ENCODE measurements at places on chromosomes 5 and 9.

DNA sequence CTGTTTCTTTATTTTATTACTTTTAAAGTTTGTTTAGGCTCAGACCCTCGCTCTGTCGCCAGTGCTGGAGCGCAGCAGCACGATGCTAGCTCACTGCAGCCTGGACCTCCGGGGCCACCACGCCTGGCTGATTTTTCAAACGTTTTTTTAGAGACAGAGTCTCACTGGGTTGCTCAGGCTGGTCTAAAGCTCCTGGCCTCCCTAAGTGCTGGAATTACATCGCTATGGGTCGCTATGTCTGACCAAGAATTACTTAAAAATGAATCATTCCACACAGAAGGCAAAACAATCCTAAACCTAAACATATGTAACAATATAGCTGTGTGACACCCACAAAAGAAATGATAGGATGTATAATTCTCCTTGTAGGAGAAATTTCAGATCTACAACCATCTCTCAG, 86.9 kb upstream of the SIMC1 start:
- no peak for DNase-seq

DNA sequence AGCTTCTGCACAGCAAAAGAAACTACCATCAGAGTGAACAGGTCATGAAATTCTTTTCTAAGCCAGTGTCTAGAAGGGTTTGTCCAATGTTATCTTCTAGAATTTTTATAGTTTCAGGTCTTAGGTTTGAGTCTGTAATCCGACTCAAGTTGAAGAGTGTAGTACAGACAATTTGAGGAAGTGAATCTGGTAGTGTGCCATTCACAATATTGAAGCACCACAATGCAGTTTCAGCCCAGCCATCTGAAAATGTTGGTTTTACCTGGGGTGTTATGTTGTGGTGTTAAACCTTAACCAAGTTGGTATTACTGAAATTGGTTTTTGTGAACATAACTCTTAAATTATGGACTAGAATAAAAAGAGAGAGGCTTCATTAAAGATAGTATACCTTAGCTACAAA, 77.2 kb downstream of the ADAMTS16 start:
- no peak for DNase-seq

DNA sequence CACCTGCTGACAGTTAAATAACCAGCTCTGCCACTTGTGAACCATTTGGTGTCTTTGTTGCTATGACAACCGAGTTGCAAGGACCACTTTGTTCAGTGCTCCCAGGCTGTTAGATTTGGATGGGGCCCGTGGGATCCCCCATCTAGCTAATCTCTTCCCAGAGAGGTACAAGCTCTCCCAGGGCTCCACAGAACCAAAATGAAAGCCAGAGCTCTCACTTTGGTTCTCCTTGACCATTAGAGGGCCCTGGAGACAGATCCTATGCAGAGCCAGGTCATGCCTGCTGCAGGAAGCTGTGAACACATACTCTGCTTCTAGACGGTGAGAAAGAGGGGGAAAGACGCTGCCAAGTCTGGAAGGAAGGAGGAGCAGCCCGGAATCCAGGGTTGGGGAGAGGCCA, 224.6 kb downstream of the GABBR2 start:
- DNase-seq = no peak

- peak; percentile 21 for DNase-seq
These were observed 116.0 kb downstream of the AUH start for GRCh38 chr9:91245431-91246313.

- no peak for DNase-seq
These were observed 133.3 kb upstream of the TLX3 start for GRCh38 chr5:171175746-171176145.
